OCI-M1 (cell line): ENCODE measurements at places on chromosomes 4 and X.
A peak's percentile ranks its signal among the peaks of the same experiment; 100 is the strongest.

DNA sequence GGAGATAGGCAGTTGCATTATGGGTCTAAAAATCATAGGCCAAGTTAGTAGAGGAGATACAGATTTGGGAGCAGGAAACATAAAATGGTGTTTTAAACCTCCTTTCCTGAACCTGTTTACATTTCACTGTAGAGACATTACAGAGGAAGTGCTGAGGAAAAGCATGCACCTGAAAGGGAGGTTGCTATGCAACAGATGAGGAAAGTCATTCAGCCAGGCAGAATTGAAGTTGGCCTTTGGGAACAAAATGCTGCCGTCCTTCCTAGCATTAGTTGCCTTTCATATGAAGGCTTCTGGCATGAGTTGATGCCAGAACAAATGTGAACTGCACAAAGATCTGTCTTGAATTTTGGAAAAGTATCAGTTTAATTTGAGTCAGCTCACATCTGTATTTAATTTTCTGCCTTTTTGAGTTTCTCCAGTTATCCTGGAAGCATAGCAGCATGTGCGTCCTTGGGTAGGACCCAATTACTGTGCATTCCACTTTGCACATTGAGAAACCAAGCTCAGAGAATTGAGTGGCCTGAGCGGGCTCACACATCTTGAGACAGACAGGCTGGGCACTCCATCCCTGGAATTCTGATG, 38.2 kb downstream of the MAGED1 start:
- no peak for DNase-seq

- no peak for DNase-seq
Measured at GRCh38 chrX:28922106-28922505, 334.9 kb downstream of the IL1RAPL1 start.

GRCh38 chrX:25198891-25199290, 183.1 kb upstream of the ARX start:
- DNase-seq: no peak

- DNase-seq: no peak
Measured at GRCh38 chrX:8820910-8821527, 19.8 kb upstream of the FAM9A start.

- no peak for DNase-seq
Measured at GRCh38 chr4:118760493-118760892, 75.3 kb downstream of the METTL14 start.

- peak; percentile 76 for DNase-seq
Measured at GRCh38 chrX:69107231-69107739, 58.0 kb downstream of the PJA1 start.

DNA sequence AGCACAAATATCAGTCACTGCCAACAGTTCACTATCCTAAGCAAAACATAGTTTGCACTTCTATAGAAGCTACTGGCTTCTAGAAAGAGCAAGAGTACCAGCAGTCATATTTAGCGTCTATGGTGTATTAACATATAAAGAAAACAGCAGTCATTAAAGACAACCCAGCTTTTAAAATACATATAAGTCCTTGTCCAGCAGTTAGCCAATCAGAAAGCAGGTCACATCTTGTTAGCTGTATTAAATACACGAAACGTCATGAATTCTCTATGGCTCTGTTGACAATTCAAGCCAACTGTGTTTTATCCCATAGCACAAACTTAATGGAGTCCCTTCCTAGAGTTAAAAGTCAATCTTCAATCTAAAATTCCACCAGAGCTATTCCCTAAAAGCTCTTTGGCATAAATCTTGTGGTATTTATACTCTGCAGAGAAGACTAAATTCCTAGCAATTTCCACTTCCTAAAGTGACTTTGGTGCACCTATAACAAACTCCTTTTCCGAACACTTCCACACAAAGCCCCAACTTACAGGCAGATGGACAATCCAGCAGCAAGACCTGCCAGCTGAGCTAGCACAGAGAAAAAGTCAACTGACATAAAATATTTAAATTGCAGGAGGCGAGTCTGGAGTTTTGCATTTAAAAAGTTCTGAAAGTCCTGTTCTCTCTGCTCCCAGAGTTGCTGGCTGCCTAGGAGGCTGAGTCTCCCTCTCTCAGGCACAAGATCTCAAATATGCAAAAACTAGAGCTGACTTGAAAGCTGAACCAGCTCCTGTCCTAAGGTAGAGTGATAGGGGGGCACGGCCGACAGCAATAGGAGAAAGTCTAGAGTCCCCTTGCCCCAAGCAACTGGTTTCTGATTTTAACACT, 1.3 kb downstream of the LDB2 start:
- peak; percentile 43 for DNase-seq

GRCh38 chr4:108117418-108118182, 51.1 kb downstream of the LEF1 start:
- DNase-seq: peak; percentile 57

- peak; percentile 95 for DNase-seq
Measured at GRCh38 chr4:184745831-184746795, 12.2 kb upstream of the CENPU start.
